ENCODE measurements at places on chromosomes 2 and 18.

GRCh38 chr2:37921781-37922180 is 3.3 kb upstream of the RMDN2 start:
- DNase-seq: no peak

GRCh38 chr2:230048010-230048671 is 20.6 kb downstream of the SLC16A14 start:
- no peak for DNase-seq

- peak; percentile 53 for DNase-seq
Measured at GRCh38 chr18:50819728-50820378, at the start of gene MRO. Gene MRO (minus strand): TSS chr18:50820016. CDS start chr18:50809400, 10,616 bp downstream.

DNA sequence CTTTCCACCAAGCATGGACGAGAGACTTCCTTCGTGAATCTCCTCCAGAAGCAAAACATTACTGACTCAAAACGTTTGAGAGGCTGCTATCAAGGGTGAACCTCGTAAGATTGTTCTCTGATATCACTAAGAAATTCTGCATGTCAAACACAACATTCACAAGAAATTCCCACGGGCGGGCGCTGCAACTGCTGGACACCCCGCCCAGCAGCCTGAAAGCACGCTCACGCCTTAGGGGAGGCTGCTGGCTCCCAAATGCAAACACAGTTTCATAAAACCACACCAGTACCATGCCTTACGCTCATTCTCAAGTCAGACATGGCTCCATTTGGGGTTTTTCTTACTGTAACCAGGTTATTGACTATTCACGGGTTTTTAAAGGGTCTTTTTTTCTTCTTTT is 39.0 kb downstream of the MBP start:
- no peak for DNase-seq

GRCh38 chr2:201952187-201952586 is 81.5 kb upstream of the FZD7 start:
- no peak for DNase-seq

DNA sequence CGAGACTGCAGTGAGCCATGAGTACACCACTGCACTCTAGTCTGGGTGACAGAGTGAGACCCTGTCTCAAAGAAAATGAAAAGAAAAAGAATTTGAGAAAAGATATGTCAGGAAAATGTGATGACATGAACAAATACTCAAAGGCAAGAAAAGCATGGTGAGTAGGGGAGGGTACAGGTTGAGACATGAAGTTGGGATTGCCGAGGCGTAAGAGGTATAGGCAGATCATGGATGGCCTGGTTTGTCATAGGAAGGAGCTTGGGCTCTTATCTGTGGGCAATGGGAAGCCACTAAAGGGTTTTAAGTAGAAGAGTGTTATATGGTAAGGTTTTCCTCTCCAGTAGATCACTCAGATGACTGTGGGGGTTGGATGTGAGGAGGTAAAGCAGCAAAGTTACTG is 32.3 kb downstream of the SPAST start:
- no peak for DNase-seq

- peak; percentile 62 for DNase-seq
Measured at GRCh38 chr2:219530048-219530963, 13.3 kb downstream of the CHPF start.

GRCh38 chr2:24886691-24887304 is 33.2 kb downstream of the ADCY3 start:
- DNase-seq: no peak

DNA sequence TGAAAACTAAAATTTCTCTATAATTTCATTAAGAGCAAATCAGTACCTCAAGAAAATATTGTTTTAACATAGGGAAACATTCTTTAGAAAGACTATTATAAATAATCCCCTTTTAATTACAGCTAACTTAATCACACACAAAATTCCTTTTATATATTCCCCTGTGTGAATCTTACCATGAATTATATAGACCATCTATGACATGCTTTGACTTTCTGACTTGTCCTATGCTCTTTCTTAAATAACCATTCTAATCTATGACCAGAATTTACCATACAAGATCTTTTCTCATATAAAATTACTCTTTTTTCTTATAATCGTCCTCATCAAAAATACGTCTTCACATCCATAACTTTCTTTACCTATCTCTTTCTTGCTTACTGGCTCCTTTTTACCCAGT is 824.2 kb upstream of the FAM98A start:
- DNase-seq: no peak

DNA sequence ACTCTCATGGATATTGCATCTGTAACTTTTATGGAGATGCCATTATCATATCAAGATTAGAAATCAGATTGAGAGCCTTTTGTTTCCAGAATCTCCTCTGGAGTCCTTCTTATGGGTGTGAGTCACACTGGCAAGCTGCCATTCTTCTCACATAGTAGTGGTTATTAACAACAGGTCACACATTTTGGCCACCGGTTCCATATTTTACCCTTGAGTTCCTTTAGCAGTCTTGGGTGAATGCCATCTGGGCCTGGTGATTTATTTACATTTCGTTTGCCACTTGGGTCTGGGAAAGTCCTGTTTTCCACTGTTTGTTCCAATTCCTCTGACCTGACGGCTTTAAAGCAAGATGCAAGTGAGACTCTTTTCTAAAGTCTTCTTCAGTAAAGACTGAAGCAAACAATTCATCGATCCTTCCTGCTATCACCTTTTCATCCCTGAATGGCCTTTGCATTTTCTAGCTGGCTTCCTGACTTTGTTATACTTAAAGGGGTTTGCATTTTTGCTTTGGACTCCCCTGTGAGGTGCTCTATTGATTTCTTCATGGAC is 80.5 kb upstream of the CAVIN2 start:
- DNase-seq: no peak

- no peak for DNase-seq
Measured at GRCh38 chr18:80105369-80106167, 3.5 kb upstream of the ADNP2 start.

DNA sequence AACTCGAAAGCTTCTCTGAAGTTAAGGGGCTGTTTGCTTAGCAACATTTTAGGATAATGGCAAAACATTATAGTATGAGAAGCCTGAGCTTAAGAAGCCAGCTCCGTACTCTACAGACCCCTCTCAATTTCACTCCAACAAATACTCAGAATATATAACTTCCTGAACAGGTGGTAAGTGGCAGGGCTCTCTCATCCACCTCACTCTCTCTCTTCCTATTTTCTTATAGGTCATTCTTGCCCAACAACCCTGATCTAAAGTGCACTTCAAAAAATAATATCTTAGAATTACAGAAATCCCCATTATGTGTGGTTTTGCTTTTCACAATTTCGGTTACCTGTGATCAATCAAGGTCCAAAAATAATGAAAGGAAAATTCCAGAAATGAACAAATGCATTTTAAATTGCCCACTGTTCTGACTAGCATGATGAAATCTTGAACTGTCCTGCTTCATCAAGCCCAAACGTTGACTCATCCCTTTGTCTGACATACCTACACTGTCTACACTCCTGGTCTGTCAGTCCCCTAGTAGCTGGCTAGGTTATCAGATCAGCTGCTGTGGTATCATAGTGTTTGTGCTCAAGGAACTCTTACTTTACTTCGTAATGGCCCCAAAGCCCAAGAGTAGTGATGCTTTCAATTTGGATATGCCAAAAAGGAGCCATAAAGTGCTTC is 122.8 kb upstream of the COL5A2 start:
- no peak for DNase-seq

- DNase-seq: no peak
Measured at GRCh38 chr2:40352041-40352702, 99.7 kb downstream of the SLC8A1 start.

DNA sequence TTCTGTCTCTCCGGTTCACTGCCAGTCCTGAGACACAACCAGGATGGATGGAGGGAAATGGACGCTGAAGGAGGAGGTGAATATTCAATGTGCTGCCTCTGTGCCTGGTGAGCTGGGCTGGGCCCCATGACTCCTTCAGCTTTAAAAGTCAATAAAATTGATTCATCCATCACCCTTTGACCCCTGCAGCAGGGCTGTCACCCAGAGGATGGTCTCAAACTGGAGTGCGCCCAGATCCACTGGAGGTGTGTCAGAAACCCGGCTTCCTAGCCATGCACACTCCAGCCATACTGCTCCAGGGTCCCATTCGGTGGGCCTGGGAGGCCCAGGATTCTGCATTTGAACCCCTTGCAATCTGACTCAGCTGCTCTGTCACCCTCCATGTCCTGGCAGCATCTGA is 94.1 kb upstream of the BOD1L2 start:
- no peak for DNase-seq

DNA sequence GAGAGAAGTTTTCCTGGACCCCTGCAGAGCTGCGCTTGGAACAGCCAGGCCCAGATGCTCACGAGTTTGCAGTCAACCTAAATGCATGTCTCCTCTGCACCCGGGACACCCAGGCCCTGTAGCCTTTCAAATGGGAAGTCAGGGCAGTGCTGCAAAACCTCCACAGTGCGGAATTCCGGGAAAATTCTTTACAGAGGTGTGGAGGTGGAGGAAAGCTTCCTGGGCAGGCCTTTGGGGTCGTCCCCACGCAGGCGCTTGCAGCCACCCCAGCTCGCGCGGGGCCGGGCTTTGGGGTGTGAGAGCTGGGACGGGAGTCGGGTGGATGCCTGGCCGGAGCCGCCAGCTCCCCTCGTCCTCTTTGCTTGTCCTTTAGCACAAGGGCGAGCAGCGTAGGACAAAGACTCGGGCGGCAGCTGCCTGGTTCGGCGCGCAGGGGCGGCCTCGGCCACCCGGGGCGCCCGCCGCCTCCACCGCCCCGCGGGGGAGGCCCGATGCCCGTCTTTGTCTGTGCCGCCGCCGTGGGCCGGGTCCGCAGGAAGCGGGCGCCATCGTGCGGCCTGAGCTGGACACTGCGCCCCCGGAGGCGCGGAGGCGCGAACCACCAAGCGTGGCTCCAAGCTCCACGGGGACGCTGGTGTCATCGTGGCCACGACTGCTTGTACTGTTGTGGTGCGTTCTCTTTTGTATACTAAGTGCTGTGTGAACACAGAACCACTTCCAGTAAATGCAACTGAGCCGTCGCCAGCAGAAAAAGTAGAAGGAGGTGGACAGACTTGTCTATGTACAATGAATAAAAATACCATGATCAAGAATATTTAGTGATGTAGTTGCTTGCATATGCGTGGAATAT is 28.2 kb upstream of the BCL11A start:
- peak; percentile 48 for DNase-seq

Measured in breast epithelium (tissue), 4 donors.